ENCODE measurements at places on chromosomes 16 and 17.

- no peak for DNase-seq
Measured at GRCh38 chr16:53995378-53995777, 291.2 kb downstream of the IRX3 start.

DNA sequence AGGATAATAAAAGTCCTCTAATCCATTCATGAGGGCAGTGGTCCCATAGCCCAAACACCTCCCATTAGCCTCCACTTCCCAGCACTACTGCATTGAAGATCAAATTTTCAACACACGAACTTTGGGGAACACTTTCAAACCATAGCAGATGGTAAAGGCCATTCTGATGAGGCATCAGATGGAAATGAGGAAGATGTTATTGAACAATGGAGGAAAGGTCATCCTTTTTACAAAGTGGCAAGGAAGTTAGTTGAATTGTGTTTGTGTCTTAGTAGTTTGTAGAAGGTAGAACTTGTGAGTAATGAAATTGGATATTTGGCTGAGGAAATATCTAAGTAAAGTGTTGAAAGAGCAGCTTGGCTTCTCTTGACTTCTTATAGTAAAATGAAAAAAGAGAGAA, 93.3 kb upstream of the NLRP1 start:
- DNase-seq = no peak

- DNase-seq = no peak
Measured at GRCh38 chr17:57939797-57940196, 15.4 kb downstream of the CUEDC1 start.

GRCh38 chr17:245020-245419, 63.6 kb upstream of the DOC2B start:
- no peak for DNase-seq

GRCh38 chr17:30341703-30342249, 7.9 kb upstream of the TMIGD1 start:
- DNase-seq = no peak

DNA sequence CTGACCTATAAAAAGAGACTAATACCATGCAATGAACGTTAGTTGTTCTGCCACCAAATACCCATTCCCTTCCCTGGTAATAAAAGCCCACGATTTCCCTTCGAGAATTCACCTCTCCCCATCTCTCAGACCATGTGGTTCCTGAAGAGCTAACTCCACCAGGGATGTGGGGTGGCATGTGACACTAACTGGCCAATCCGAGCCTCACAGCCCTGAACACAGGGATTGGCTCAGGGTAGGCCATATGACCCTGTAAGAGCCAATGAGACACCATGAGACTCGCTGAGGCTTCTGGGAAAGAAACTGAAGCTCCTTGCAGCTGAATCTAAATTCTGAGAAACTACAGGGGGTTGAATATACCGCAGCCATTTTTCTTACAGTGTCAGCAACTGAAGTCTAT, 21.1 kb downstream of the HELZ start:
- no peak for DNase-seq

- no peak for DNase-seq
Measured at GRCh38 chr16:70575376-70575775, 51.8 kb downstream of the SF3B3 start.

GRCh38 chr17:11077673-11078072, 163.3 kb upstream of the SHISA6 start:
- no peak for DNase-seq

DNA sequence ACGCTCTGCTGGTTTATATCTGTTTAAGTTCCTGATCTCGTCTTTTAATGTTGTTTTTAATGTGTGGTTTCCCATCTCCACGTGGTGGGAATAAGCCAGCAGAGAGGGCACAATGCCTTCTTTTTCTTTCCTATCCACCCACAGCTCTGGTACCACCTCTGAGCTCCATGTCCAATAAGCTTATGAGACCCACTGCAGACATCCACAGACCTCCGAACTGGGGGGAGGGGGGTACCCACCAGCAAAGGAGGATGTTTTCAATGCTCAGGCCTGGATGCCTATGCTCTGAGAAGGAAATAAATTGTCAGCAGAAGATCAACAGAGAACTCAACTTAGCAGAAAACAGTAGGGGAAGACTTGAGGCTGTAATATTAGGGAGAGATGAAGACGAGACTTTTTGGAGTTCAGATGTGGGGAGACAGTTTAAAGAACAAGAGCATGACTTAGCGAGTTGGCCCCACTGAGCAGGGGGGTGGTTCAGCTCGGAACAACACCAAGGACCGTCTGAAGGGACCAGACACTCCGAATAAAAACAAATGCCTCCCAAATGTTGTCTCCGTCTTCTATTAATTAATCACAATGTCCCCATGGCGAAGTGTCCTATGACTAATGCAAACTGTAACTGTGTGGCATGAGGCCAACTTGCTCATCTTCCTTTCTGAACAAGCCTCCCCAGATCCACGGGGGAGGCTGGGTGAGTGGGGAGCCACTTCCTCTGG, 62.7 kb downstream of the GAS7 start:
- no peak for DNase-seq

GRCh38 chr17:75664099-75664549, 2.8 kb downstream of the RECQL5 start:
- DNase-seq = no peak

DNA sequence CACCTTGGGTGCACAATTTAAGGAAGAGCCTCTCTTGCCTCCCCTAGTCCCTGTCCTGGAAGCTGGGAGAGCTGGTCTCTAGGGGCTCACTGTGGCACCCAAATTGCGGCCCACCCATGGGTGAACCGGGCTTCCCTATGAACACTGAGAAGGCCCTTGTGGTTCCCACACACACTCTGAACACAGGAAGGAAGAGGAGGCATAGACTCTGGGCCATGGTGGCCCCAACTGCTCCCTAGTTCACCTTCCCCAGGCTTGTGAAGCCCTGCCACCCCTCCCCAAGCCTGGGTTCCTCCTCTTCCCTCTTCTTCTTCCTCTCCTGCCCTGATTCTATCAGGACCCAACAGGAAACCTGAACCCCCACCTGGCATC, 10.5 kb downstream of the SREBF1 start:
- no peak for DNase-seq

GRCh38 chr16:4762205-4762604, 4.8 kb downstream of the ZNF500 start:
- no peak for DNase-seq

DNA sequence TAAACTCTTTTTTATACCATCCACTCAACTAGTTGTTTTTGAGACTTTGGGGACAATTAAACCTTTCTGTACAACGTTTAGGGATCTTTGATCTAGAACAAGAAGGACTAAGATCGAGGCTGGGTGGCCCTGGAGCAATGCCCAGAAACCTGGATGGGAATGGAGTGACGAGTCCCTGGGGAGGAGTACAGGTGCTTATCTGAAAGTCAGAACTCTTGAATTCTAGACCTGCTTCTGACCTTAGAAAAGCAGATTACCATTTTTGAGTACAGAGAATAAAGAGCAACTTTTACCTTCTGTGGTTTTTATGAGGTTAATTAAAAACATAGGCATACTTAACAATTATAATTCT, 17.8 kb downstream of the UBE2Z start:
- no peak for DNase-seq

DNA sequence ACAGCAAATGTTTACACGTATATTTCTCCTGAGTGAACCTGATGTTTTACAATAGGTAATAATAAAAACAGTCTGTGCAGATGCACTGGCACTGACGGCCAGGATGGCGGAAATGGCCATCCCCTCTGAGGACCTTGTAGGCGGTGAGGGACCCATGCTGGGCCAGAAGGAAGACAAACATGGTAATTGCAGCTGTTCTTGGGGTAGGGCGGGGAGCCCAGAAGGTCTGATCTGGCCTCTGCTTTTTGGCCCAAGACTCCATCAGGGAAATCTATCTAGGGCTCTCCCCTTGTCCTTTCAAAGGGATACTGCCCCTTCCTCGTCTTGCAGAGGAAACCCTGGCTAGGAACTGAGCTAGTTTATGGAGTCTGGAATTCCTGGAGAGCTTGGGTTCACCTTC, 7.4 kb upstream of the LGALS9 start:
- DNase-seq = no peak

DNA sequence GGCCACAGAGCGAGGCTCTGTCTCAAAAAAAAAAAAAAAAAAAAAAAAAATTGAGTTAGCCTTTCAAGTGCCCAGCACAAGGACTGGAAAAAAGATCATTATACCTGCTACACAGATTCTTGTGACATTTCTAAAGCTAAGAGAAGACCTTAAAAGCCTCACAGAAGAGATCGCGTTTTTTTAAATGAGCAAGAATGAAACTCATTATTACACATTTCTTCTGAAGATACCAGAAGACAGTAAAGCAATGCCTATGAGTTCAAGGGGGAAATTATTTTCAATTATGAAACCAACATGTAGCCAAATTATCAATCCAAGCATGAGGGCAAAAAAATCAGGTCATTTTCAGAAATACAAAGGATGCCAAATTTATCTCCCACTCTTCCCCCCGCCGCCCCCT, 56.8 kb downstream of the MED13 start:
- no peak for DNase-seq

DNA sequence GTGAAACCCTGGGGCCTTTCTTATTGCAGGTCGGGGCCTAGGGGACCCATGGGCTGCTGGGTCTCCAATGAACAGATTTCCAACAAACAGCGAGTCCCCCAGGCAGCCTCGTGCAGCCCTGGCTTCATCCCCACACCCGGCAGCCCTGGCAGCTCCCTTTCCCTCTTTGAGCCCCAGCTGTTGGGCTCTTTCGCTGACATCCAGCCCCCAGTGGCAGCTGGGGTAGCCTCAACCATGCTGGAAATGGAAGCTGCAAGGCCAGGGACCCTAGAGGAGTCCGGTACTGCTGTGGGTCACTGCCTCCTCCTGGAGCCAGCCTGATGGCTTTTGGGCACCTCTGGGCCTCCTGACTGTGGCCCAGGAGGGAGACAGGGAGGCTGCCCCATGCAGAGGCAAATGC, 5.9 kb downstream of the RPUSD1 start:
- no peak for DNase-seq

DNA sequence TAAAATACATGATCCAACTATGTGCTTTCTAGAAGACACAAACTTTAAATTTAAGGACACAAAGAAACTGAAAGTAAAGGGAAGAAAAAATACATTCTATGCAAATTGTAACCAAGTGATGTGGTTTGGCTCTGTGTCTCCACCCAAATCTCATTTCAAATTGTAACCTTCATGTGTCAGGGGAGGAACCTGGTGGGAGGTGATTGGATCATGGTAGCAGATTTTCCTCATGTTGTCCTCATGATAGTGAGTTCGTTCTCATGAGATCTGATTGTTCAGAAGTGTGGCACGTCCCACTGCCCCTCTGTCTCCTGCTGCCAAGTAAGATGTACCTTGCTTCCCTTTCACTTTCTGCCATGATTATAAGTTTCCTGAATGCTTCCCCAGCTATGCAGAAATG, 15.0 kb downstream of the OR1A1 start:
- DNase-seq = no peak

DNA sequence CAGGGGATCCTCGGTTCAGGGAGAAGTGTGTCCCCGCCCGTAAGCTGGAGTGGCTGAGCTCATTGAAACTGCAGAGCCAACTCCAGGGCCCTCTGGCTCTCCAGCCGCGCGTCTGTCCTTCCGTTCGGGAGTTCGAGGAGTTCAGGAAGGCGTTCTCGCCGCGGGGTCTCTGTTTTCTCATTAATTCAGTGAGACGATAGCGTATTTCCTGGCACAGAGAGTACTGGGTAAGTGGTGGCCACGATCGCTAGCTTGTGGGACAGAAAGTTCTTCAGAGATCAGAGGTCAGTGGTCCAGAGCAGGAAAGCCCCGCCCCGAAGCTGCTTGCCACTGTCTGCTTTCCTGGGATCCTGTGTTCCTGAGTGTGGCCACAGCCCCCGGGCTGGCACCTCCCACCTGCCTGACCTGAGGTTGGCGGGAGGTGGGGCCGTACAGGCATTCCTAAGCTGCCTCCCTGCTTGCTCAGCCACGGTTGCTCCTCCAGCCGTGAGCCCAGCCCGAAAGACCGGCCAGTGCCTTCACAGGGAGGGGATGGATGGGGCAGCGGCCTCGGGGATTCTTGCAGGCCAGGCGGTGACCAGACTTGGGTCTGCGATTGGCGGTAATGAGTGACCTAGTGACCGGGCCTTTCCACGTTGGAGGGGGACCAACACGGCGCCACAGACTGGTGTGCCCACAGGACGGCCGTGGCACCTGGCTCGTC, 8.9 kb downstream of the BAIAP2 start:
- no peak for DNase-seq

DNA sequence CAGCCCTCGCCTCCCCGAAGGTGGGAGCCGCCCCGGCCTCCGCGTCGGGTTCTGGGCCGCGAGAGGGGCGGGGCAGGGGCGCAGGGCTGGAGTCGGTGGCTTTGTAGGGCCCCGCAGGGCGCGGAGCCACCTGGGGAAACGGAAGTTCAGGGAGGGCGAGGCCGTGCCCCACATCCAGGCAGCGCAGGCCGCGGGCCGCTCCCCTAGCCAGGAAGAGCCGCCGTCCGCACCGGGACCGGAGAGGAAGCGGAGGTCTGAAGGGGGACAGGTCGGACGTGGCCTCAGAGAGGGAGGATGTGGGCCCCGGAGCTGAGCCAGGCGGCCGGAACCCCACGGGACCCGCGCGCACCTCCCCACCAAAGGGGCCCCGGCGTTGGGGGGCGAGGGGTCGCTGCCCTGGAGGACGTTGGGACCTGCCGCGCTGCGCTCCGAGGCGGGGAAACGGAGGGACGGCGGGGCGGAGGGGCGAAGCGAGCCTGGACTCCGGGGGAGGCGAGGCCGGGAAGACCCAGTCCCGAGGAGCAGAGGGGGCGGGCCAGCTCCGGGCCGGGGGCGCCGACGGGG, 482 bp upstream of the SLC16A3 start:
- no peak for DNase-seq

DNA sequence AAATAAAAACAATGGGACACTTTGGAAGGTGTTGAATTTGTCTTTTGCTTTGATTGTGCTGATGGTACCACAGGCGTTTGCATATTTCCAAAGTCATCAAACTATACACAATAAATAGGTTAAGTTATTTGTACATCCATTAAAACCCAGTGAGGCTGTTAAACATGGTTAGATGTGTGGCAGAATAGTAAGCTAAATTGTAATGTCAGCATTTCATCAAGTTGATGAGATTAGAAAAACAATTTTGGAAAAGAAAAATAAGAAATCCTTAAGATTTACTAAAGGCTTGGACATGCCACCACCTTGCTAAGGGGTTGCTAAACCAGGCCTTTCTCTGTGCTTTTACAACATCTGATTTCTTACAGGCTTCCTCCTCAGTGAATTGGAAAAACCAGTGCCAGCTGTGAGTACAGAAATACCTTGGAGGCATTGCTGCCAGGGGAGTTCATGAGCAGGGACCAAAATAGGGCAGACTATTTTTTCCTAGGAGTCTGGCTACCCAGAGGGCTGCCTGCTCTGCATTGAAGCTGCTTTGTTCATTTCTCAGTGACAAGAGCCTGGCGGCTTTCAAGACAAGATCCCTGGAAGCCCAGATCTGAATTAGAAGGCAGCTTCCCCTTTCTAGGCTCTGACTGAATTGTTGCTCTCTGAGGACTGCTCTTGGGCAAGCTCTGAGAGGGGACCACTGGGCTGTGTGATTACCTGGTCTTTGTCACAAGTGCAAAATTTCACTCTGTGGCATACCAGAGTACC, 43.4 kb upstream of the CA10 start:
- no peak for DNase-seq

GRCh38 chr16:16073891-16074881, 124.8 kb downstream of the ABCC1 start:
- no peak for DNase-seq
